Inflammatory macrophage treated with lipopolysaccharide for 4 hours (primary cell): ENCODE measurements at places on chromosomes 12 and 14.

GRCh38 chr14:76081642-76082041, 70.1 kb upstream of the GPATCH2L start:
- peak; percentile 27 for DNase-seq

- DNase-seq: peak; percentile 98
Observed at GRCh38 chr12:89789862-89790261, 81.2 kb upstream of the ATP2B1 start.

- peak; percentile 7 for DNase-seq
Observed at GRCh38 chr12:66119229-66119869, 11.2 kb downstream of the LLPH start.

DNA sequence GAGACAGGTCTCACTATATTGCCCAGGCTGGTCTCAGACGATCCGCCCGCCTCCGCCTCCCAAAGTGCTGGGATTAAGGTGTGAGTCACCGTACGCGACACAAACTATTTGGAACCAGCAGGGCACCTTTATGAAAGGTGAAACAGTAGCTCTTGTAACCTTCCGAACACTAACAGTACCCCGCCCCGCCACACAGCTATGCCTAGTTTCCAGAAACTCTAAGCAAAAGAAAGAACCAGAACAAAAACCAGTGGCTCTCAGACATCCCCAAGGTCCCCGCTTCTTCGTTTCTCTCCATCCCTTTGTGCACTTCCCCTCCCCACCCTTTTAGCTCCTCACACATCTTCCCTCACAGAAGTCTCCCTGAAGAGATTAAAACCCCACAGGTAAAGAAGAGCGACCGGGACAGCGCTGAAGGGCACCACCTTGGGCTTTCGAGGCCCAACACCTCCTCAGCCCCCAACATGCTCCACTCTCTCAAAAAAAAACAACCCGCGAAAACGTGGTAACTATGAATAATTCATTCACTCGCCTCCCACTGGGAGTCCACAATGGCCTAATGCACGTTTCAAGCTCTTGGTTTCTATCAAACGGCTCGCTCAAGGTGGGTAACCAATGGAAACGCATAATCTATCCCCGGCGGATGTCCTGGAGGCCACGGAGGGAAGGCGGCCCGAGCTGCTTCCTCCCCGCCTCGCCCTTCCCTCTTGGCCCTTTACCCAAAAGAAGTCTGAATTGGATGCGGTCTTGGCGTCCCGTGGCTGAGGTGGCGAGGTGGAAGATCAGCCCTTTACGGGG, 877 bp downstream of the BAG5 start:
- DNase-seq: peak; percentile 47

DNA sequence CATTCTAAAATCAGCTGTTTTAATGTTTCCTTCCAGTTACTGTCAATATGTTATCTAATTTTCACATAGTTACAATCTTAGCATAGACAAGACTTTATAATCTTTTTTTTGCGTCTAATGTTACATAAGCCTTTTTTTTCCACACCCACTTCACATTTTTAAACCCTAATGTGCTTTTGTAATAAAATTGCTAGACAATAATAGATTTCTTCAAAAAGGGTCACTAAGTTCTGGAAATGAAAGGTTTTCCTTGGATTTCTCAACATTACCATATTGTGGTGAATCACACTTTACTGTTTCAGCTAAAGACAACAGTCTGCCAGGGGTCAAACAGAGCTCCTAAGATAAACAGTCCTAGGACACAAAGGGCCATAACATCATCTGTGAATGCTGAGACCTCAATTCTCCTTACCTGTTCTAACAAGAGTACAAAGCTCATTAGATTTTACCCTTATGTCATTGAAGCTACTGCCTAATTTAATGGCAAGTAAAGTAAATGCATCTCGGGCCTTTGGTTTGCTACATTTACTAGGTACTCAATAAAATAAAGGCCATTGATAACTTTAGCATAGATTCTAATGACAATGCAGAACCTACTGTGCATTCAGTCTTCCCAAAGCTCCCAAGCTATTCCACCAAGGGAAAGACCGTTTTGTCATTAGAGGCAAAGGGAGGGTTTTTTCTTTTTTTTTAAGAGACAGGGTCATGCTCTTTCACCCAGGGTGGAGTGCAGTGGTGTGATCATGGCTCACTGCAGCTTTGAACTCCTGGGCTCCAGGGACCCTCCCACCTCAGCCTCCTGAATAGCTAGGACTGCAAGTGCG, 111.2 kb upstream of the SLC38A2 start:
- DNase-seq: peak; percentile 47
